CD4-positive, alpha-beta T cell (primary cell): ENCODE measurements at places on chromosomes 7 and 10.

DNA sequence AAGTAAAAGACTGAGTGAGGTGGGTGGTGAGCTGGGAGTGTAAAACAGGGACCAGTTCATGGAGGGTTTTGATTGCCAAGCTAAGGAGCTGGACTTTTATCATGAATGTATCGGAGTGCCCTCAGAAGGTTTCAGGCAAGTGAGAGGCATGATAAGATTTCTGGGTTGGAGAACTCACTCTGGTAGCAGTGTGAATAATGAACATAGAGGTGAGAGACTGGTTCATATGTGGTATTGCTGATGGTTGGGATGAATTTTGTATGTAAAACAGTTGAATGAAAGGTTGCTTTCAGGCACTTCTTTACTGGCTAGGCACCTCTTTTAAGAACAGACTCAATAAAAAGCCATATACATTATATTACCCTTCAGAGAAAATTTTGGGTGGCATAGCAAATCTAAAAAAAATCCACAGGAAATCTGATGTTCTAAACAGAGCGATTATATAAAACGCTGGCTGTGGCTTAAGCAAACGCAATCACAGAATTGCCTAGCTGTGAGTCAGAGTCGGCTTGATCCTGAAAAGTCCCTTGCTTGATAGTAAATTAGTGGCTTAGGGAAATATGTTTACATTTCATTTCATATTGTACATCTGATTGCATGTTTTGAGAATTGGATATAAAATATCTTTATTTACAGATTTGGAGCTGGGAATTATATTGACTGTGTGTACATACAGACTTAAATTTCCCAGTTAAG, 92.9 kb upstream of the HDAC9 start:
- no peaks in the 10 kb centered on the region for H3K36me3 ChIP-seq
- no peak for DNase-seq
- H3K27me3 ChIP-seq = no peaks in the 10 kb centered on the region
- H3K4me1 ChIP-seq = no peaks in the 10 kb centered on the region
- no peak overlapping the region for H3K27ac ChIP-seq

DNA sequence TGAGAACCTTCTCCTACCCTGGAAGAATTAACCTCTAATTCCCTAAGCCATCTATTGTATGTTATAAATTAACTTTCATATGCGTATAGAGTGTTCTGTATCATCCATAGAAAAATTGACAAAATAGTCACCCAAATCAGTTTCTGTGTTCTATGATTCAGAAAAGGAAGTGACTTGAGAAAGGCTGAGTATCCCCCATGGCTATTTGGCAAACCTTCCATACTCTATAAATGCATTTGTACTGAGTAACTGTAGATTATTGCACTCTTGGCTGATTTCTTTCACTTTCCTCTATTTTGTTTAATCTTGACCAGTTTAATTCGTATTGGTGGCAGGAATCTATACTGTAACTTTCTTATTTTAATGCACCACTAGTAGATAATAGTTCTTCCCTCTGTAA, 182.2 kb downstream of the HTR7 start:
- no peak overlapping the region for H3K27ac ChIP-seq
- no peak for DNase-seq
- H3K4me1 ChIP-seq = no peaks in the 10 kb centered on the region

DNA sequence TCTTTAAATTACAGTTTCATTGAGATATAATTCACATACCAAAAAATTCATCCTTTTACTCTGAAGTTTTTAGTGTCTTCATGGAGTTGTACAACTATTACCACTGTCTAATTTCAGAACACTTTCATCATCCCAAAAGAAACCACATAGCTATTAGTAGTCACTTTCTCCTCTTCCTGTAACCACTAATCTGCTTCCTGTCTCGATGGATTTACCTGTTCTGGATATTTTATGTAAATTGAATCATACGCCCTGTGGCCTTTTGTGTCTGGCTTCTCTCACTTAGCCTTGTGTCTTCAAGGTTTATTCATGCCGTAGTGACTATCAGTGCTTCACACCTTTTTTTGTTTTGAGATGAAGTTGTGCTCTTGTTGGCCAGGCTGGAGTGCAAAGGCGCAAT, 135.5 kb downstream of the DOCK1 start:
- no peaks in the 10 kb centered on the region for H3K27me3 ChIP-seq
- H3K27ac ChIP-seq = no peak overlapping the region
- H3K4me1 ChIP-seq = no peaks in the 10 kb centered on the region
- no peak overlapping the region for H3K4me3 ChIP-seq

GRCh38 chr7:35817181-35817580, 16.3 kb downstream of the SEPTIN7 start:
- no peak overlapping the region for H3K27ac ChIP-seq
- H3K4me1 ChIP-seq = peaks cover 4% of the 10 kb centered on the region
- no peaks in the 10 kb centered on the region for H3K36me3 ChIP-seq
- no peak for DNase-seq
- no peaks in the 10 kb centered on the region for H3K27me3 ChIP-seq

DNA sequence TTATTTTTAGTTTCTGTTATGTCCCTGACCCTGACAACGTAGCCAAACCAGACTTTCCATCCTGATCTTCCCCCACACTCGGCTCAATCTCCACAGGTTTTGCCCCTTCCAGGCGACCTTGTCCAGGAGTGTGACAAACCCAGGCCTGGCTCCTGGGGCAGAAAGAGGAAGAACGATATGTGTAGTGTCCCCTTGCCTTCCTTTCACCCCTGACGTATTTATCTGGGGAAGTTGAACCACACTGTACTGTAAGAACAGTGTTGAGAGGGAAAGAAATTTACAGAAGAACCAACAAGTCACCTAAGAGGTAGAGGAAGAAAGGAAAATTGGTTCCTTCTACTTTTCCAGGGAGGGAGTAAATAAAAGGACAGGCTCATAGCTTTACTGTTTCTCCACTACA, 158.0 kb downstream of the VTI1A start:
- no peak for DNase-seq
- no peak overlapping the region for H3K4me3 ChIP-seq
- H3K27me3 ChIP-seq = no peaks in the 10 kb centered on the region
- H3K4me1 ChIP-seq = no peaks in the 10 kb centered on the region

GRCh38 chr10:115950320-115950719, 322.7 kb downstream of the GFRA1 start:
- no peak overlapping the region for H3K27ac ChIP-seq
- no peak overlapping the region for H3K4me3 ChIP-seq
- H3K4me1 ChIP-seq = no peaks in the 10 kb centered on the region
- H3K36me3 ChIP-seq = no peaks in the 10 kb centered on the region
- no peak for DNase-seq
- H3K27me3 ChIP-seq = no peaks in the 10 kb centered on the region

DNA sequence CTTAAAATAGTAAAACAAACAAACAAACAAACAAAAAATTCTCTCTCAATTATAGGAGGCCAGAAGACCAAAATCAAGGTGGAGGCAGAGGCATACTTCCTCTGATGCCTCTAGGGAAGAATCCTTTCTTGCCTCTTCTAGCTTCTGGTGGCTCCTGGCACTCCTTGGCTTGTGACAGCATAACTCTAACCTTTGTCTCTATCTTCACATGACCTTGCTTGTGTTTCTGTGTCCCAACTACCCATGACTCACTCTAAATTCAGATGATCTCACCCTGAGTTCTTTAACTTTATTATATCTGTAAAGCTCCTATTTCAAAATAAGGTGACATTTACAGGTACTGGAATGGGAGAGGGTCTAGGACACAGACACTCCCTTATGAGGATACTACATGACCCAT, 88.3 kb upstream of the ANTXRL start:
- no peak for DNase-seq
- H3K27me3 ChIP-seq = no peaks in the 10 kb centered on the region
- H3K4me3 ChIP-seq = no peak overlapping the region
- H3K36me3 ChIP-seq = no peaks in the 10 kb centered on the region

DNA sequence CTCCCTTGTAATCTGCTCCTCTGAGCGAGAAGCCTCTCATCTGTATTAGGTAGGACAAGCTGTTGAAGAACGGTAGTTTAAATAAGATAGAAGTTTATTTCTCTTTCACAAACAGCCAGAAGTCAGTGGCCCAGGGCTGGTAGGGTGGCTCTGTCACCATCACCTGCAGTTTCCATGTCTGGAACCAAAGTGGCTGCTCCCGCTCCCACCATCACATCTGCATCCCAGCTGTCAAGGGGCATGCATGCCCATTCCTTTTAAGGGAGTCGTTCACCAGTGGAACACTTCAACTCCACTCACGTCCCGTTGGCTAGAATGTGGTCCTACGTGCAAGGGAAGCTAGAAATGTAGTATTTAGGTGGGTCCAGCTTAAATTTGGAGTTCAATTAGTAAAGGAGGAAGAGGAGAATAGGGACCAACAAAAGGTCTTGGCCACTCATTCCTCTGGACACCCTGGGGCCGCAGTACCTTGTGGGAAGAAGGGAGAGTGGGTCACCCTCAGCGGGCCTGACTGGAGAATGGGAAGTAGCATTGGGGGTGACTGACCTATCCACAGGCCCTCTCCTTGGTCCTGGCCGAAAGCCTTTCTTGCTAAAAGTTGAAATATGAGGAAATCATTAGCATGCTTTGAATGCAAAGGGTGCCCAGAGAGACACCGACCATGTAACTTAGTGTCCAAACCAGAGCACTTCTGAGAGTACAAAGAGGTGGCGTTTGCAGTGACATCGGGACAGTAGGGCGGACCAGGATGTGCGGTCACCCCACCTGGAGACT, 48.0 kb downstream of the ELFN1 start:
- no peak overlapping the region for H3K4me3 ChIP-seq
- DNase-seq = no peak
- no peak overlapping the region for H3K27ac ChIP-seq
- H3K4me1 ChIP-seq = peaks cover 5% of the 10 kb centered on the region

DNA sequence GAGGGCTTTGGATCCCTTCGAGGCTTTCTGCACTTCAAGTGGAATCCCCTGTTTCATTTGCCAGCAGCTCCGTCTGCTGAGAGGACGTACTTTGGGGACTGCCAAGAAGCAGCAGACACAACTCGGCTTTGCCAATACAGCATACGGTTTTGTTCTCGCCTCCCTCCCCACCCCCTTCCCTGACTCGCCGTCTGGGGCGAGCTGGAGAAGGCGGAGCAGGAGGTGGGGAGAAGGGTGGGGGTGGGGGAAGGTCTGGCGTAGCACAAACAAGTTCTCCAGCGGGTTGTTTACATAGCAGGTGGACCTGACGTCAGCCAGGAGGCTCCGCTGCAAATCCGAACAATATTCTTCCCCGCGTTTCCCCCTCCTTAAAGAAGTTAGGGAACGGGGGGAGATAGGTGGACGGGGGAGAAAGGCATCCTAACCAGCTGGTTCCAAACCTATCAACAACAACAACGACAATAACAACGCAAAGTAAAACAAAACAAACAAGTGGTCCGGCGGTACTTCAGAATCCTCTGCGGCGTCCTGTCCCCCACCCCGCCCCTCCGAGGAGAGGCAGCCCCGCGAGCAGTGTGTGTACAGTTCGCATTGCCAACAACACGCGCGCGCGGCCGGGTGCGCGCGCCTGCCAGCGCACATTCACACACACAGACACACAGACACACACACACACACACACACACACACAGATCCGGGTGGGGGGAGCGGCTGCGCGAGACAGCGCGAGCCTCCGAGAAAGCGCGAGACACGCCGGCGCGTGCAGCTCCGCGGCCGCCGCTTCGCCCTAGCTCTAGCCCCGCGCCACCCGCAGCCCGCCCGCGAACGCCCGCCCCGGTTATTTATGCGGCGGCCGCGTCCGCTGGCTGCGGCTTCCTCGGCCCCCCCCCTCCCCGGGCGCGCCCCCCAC, 167.0 kb upstream of the PPP1R3A start:
- no peaks in the 10 kb centered on the region for H3K36me3 ChIP-seq
- peak overlapping the region; percentile 49 for H3K4me3 ChIP-seq
- H3K4me1 ChIP-seq = peaks cover 50% of the 10 kb centered on the region
- no peak overlapping the region for H3K27ac ChIP-seq
- no peak for DNase-seq

DNA sequence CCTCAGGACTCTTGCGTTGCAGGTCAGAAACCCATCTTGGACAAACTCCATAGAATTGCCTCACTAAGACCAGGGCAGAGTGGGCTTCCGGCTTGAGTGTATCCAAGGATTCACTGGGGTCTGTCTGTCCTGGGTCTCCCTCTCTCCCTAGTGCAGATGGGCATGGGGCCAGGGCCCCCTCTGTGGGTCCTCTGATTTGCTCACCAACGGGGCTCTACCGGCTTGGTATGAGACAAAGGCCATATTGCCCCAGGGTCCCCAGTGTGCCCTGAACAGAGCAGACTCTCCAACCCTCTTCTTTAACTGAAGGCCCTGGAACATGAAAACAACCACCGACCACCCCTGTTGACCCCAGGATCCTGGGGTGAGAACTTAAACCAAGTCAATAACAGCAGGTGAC, 68.2 kb upstream of the CHST15 start:
- H3K27me3 ChIP-seq = peaks cover 2% of the 10 kb centered on the region
- H3K27ac ChIP-seq = no peak overlapping the region
- H3K4me3 ChIP-seq = no peak overlapping the region
- no peak for DNase-seq
- no peaks in the 10 kb centered on the region for H3K4me1 ChIP-seq

- no peaks in the 10 kb centered on the region for H3K27me3 ChIP-seq
- no peak overlapping the region for H3K4me3 ChIP-seq
- no peak overlapping the region for H3K27ac ChIP-seq
- H3K4me1 ChIP-seq = no peaks in the 10 kb centered on the region
These were observed 10.3 kb upstream of the AGR3 start for GRCh38 chr7:16891874-16892643.

- no peaks in the 10 kb centered on the region for H3K36me3 ChIP-seq
- H3K4me1 ChIP-seq = no peaks in the 10 kb centered on the region
- no peak overlapping the region for H3K4me3 ChIP-seq
- H3K27me3 ChIP-seq = no peaks in the 10 kb centered on the region
- no peak for DNase-seq
These were observed 4.8 kb upstream of the GCK start for GRCh38 chr7:44194069-44194468.

GRCh38 chr7:2109936-2110609, 122.7 kb downstream of the MAD1L1 start:
- DNase-seq = no peak
- H3K27me3 ChIP-seq = no peaks in the 10 kb centered on the region
- peaks cover 19% of the 10 kb centered on the region for H3K4me1 ChIP-seq
- no peak overlapping the region for H3K4me3 ChIP-seq

GRCh38 chr7:2663121-2663886, 24.7 kb upstream of the AMZ1 start:
- peaks cover 7% of the 10 kb centered on the region for H3K27me3 ChIP-seq
- H3K27ac ChIP-seq = no peak overlapping the region
- H3K4me1 ChIP-seq = no peaks in the 10 kb centered on the region
- no peaks in the 10 kb centered on the region for H3K36me3 ChIP-seq
